Glomerular endothelial cell (primary cell): ENCODE measurements at places on chromosomes 16 and 17. TPM values are rescaled to one million over a fixed set of nuclear protein-coding genes. Genes with fewer than 3 reads are reported as not detected.

Gene KCTD5
- total RNA-seq, result 40.2 and 66.9 TPM in 2 replicates

Gene ABCA8
- total RNA-seq, result 0.12 TPM in 1 of 2 replicates, not detected in the other

Gene LPCAT2
- total RNA-seq, result 15.6 and 28.5 TPM in 2 replicates

Gene SPNS3
- 0.23 and 0.24 TPM in 2 replicates for total RNA-seq

Gene CDRT15L2
- total RNA-seq, result not detected in 2 replicates

Gene RANGRF
- total RNA-seq, result 19.9 and 27.2 TPM in 2 replicates

Gene GNG13
- total RNA-seq, result not detected in 2 replicates

Gene RGS11
- 2.3 and 3.9 TPM in 2 replicates for total RNA-seq

Gene KRT36
- total RNA-seq, result not detected in 2 replicates

- no peak for DNase-seq
Measured at GRCh38 chr17:66515974-66516373, 213.6 kb downstream of the PRKCA start.

DNA sequence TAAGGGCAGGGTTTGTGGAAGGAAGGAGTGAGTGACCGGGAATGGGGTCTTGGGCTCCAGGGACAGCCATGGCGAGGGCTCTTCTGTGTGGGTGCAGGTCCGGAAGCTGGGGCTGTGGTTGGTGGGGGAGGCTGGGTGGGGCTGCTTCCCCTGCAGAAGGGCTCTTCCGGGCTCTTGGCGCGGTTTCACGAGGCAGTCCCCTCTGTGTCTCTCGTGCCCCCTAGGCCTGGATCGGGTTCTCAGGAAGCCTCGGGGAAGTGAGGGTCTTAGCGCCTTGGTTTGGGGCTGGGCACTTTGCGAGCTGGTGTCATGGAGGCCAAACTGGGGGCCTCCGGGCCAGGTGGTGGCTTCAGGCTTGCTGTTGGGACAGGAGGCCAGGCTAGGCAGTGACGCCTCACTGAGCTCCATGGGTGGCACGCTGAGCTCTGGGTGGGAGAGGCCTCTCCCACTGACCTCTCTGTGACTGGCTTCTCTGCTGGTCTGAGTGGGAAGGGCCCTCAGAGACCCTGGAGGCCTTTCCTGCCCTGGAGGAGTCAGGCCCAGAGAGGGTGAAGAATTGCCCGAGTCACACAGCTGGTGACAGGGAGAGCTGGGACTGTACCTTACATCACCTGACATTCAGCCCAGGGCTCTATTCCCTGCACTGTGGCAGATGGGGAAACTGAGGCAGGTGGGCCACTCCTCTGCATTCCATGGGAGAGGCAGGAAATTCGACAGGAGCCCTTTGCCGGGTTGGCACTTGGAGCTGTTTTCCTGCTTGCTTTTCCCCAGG, 8.2 kb downstream of the ADCY7 start:
- DNase-seq, result no peak

DNA sequence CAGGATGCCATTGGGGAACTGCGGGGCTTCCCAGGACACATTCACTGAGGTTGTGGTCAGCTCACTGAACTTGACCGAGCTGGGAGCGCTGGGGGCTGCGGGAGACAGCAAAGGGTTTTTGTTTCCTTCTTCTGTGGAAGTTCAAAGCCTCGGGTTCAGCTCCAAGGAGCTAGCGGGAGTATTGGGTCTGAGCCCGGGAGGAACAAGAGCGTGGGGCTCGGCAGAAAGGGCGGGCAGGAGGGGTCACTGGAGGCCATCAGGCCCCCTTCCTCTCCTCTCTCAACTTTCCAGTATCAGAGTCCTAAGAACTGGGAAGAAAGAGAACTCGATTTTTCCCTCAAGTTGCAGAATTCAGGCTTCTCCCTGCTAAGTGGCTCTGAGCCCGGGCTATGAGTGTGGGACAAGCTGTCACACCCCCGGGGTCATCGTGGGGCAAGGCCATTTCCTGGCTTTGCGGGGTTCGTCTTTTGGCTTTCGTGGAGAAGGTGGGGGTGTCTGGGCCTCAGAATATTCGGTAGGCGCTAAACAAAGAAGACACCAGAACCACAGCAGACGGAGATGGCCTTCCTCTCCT, 53.6 kb upstream of the CDC42EP4 start:
- no peak for DNase-seq

DNA sequence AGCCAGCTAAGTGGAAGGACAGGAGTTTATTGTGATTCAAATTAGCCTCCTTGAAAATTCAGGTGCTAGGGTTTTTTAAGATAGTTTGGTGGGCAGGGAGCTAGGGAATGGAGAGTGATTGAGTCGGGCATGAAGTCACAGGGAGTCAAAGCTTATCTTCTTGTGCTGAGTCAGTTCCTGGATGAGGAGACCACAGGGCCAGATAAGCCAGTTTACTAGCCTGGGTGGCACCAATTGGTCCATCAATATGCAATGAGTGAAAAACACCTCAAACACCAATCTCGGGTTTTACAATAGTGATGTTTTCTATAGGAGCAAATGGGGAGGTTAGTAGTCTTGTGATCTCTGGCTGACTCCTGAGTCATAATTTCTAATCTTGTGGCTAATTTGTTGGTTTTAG, 165.1 kb downstream of the ABCC12 start:
- no peak for DNase-seq

- DNase-seq, result peak; percentile 34
Measured at GRCh38 chr17:66580956-66581391, 253.9 kb upstream of the CACNG5 start.

DNA sequence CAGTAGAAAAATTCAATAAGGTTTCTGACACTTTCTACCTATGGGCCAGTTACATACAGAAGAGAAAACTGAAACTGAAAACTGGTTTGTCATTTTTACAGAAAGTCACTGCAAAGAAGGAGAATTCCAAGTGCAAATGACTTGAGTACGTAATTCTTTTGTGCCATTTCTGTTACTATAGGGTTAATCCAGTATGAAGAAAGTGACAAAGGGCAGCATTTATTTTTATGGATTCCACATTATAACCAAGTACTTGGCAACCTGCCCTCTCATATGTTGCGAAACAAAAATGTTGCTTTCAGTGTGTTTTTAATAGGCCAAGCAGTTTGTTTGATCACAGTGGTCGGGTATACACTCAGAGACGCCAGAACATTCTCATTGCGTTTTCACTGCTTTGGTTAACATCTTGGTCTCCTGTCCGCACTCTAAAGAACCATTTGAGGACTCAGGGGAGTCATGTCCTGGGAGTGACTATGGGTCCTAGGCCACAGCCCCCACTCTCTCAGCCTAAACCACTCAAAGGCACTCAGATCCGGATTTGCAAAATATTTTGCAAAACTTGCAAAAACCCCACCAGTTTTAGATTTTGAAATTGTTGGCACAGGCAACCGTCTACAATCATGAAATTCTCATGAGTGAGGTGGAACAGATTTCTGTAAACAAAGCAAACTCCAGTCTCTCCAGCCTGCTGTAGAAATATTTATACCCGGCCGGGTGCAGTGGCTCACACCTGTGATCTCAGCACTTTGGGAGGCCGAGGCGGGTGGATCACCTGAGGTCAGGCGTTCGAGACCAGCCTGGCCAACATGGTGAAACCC, 15.4 kb upstream of the HELZ start:
- DNase-seq, result no peak

GRCh38 chr17:78364436-78365281, 4.8 kb upstream of the SOCS3 start:
- DNase-seq, result no peak

GRCh38 chr17:68514831-68515635, 2.8 kb downstream of the PRKAR1A start:
- peak; percentile 82 for DNase-seq

- DNase-seq, result no peak
Measured at GRCh38 chr16:86027373-86028126, 128.6 kb downstream of the IRF8 start.

- DNase-seq, result no peak
Measured at GRCh38 chr17:32772453-32773025, 104.4 kb downstream of the MYO1D start.

DNA sequence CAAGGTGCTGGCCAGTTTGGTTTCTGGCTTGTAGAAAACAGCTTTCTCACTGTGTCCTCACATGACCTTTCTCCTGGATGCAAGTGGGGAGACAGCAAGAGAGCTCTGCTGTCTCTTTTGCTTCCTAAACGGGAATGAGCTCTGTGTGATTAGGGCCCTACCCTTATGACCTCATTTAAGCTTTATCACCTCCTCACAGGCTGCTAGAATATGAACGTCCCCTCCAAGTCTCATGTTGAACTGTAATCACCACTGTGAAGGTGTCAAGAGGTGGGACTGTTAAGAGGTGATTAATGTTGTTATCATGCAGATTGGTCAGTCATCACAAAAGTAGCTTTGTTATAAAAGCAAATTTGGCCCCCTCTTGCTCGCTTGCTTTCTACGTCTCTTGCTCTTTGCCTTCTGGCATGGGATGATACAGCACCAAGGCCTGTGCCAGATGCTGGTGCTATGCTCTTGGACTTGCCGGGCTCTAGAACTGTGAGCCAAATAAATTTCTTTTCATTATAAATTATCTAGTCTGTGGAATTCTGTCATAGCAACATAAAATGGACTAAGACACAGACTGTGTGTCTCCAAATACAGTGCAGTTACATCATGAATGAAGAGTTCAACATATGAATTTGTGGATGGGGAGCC, 14.8 kb upstream of the POLR3E start:
- no peak for DNase-seq

DNA sequence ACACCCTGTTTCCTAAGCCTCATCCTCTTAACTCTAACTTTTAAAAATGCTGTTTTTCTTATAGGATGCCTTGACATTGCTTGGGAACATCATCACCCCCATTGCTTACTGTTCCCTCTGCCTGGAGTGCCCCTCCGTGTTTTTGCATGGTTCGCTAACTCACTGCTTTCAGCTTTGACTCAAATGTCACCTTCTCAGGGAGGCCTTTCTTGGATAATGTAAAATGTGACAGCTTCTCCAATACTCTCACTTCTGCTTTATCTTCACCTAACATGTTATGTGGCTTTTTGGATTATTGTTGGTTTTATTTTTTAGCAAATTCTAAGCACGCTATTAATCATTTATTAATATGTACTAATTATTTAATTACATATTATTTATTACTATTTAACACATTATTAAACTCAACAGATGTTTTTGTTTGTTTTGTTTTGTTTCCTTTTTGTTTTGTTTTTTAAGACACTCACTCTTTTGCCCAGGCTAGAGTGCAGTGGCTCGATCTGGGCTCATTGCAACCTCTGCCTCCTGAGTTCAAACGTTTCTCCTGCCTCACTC, 3.8 kb downstream of the CRYM start:
- no peak for DNase-seq

- DNase-seq, result no peak
Measured at GRCh38 chr17:9011001-9011400, 10.3 kb upstream of the NTN1 start.
